ENCODE measurements at places on chromosomes 1 and 21. TPM values are rescaled to one million over a fixed set of nuclear protein-coding genes. Genes with fewer than 3 reads are reported as not detected.

Gene SGIP1
- not detected for total RNA-seq

- H3K27me3 ChIP-seq = no peaks in the 10 kb centered on the region
- no peaks in the 10 kb centered on the region for H3K36me3 ChIP-seq
- no peaks in the 10 kb centered on the region for H3K4me1 ChIP-seq
These were observed 102.8 kb upstream of the PROX1 start for GRCh38 chr1:213884942-213885341.

DNA sequence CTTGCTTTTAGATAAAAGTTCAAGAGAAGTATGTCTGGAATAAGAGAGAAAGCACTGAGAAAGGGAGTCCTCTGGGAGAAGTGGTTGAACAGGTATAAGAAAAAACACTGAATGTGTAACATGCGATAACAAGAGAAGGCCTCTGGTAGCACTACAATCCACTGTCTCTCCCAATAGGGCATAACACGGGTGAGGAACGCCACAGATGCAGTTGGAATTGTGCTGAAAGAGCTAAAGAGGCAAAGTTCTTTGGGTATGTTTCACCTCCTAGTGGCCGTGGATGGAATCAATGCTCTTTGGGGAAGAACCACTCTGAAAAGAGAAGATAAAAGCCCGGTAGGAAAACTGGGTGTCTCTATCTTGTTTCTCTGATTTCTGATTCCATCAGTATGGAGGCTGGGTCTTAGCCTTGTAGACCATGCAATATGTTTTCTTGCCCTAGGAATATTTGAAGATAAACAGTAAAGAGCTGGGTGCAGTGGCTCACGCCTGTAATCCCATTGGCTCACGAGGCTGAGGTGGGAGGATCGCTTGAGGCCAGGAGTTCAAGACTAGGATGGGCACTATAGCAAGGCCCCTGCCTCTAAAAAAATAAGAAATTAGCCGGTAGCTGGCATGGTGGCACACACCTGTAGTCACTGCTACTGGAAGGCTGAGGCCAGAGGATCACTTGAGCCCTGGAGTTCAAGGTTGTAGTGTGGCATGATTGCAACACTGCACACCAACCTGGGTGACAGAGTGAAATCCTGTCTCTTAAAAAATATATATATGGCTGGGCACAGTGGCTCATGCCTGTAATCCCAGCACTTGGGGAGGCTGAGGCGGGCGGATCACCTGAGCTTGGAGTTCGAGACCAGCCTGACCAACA, 40.4 kb downstream of the DAP3 start:
- no peak overlapping the region for H3K27ac ChIP-seq
- H3K27me3 ChIP-seq = no peaks in the 10 kb centered on the region
- H3K4me1 ChIP-seq = no peaks in the 10 kb centered on the region
- no peak for DNase-seq

DNA sequence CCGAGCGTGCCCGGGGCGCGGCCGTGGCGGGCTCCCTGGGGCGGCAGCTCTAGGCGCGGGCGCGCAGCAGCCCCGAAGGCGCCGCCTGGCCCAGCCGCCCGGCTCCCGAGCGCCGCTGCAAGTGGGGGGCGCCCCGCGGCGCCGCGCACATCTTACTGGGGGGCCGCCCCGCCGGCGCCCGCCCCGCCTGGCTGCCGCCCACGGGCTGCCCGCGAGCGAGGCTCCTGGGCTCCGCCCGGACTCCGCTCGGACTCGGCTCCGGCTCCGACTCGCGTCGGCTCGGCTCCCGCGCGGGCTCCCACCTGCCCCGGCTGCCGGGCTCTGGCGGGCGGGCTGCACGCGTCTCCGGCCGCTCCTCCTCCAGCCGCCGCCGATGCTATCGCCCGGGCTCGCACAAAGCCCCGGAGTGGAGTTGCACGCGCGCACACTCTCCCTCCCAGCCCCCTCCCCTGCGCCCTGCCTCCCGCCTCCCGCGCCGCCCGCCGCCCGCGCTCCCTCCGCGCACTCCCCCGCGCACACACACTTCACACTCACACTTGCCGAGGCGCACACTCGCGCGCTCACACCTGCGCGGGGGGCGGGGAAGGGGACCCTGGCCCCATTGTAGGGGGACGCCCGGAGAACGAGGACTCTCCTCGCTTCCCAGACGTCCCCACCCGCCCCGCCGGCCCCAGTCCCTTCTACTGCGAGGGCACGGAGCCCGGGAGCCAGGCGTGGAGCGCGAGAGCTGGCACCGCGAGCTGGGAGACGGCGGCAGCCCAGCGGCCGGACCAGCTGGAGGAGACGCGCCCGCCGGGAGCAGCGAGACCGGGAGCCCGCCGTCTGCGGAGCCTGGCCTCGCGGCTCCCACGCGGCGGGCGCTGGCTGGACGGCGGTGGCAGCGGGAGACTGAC, at the start of gene GRIK3:
Gene GRIK3, minus strand, starts transcription at position 395 of the 893 bp plus-strand sequence. CDS start 407 bp downstream, outside the sequence.
- H3K27ac ChIP-seq = no peak within 1 kb of the TSS
- H3K4me3 ChIP-seq = no peak within 1 kb of the TSS
- H3K27me3 ChIP-seq = peaks cover 10% of the 10 kb centered on the region

Gene S100A4
- 204 TPM for total RNA-seq

DNA sequence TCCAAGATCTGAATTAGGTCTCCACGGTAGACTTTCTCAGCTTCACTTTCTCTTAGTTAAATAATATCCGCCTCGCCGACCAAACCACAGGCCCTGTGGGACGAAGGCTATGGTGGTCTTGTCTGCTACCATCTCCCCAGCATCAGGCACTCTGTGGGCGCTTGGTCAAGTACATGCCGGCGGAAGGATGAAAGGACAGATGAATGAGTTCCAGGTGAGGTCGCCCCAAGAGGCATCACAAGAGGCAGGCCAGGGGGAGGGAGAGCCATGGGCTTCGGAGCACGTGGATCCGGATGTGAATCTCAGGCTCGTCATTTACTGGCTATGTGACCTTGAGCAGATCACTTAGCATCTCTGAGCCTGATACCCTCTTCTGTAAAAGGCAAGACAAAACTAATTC, 33.5 kb downstream of the ECE1 start:
- peaks cover 16% of the 10 kb centered on the region for H3K4me1 ChIP-seq
- H3K4me3 ChIP-seq = no peak overlapping the region
- H3K27me3 ChIP-seq = no peaks in the 10 kb centered on the region
- peaks cover 27% of the 10 kb centered on the region for H3K36me3 ChIP-seq
- H3K27ac ChIP-seq = no peak overlapping the region

DNA sequence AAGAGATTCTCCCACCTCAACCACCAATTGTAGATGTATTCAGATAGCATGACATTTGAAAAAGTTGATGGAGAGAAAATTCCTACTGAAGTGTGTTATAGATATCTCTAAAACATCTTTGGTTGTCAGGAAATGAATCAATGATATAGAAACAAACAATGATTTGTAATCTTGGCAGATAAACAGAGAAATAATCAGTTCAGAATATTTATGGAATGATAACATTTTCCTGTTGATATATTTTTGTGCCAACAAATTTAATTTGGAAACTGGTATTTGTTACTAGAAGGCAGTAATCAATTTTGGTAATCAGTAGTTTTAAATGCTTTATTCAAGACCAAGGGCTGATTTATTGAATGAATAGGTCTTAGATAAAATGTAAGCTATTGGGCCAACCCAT, 695.6 kb downstream of the USP25 start:
- H3K27ac ChIP-seq = no peak overlapping the region
- H3K27me3 ChIP-seq = no peaks in the 10 kb centered on the region
- no peak for DNase-seq
- H3K4me1 ChIP-seq = no peaks in the 10 kb centered on the region
- H3K4me3 ChIP-seq = no peak overlapping the region

GRCh38 chr1:97942161-97943123, 21.6 kb upstream of the DPYD start:
- no peak overlapping the region for H3K27ac ChIP-seq
- no peak overlapping the region for H3K4me3 ChIP-seq
- no peaks in the 10 kb centered on the region for H3K27me3 ChIP-seq
- H3K4me1 ChIP-seq = peaks cover 18% of the 10 kb centered on the region
- no peaks in the 10 kb centered on the region for H3K36me3 ChIP-seq
- no peak for DNase-seq

DNA sequence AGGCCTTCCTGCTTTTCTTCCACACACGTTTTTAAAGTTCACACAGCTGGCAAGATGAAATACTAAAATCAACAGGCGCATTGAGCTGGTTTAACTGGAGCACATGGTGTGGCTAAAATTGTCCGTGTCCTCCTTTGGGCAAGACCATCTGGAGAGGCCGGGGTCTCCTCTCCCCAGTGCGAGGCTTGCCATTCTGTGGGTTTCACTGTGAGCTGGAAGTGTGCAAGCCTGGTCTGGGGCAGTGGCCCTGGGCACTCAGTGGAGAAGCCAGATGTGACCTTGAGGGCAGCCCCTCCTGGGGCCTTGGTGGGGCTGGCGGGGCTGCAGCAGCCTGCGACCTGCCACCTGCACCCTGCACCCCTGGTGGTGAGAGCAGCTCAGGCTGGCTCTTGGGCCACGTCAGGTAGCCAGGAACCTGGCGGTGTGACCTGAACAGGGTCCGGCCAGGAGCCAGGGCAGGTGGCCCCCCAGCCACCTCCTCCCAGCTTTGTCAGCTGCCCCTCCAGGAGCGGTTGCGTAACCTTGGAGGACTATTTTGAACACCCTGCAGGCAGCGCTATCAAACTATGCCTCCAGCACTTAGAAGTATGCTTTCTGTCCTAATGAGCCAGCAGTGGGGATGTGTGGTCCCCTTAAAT, 52.4 kb downstream of the SLC37A1 start:
- H3K27ac ChIP-seq = no peak overlapping the region
- H3K27me3 ChIP-seq = no peaks in the 10 kb centered on the region
- no peak for DNase-seq
- no peak overlapping the region for H3K4me3 ChIP-seq
- H3K4me1 ChIP-seq = no peaks in the 10 kb centered on the region

Gene RGS16
- 0.49 TPM for total RNA-seq

Gene SIPA1L2
- total RNA-seq = 4.9 TPM

- H3K36me3 ChIP-seq = no peaks in the 10 kb centered on the region
- H3K4me1 ChIP-seq = no peaks in the 10 kb centered on the region
- no peak overlapping the region for H3K27ac ChIP-seq
These were observed 12.3 kb upstream of the RIMKLA start for GRCh38 chr1:42368096-42368795.

GRCh38 chr1:9872430-9873165, 37.5 kb downstream of the CTNNBIP1 start:
- no peak overlapping the region for H3K4me3 ChIP-seq
- no peak for DNase-seq
- no peaks in the 10 kb centered on the region for H3K4me1 ChIP-seq

- H3K36me3 ChIP-seq = peaks cover 17% of the 10 kb centered on the region
- H3K27me3 ChIP-seq = no peaks in the 10 kb centered on the region
- peak overlapping the region; percentile 82 for H3K4me3 ChIP-seq
- DNase-seq = no peak
These were observed 882 bp downstream of the VPS13D start for GRCh38 chr1:12230549-12231275.
